Sigmoid colon (tissue), 7 donors: ENCODE measurements at places on chromosomes 5 and 9. TPM values are rescaled to one million over a fixed set of nuclear protein-coding genes. Genes with fewer than 3 reads are reported as not detected.

- no peak for DNase-seq
These were observed 2369.4 kb upstream of the ACO1 start for GRCh38 chr9:30015073-30015472.

GRCh38 chr5:58066557-58066956 lies 393.3 kb downstream of the PLK2 start:
- no peak for DNase-seq

The C5orf58 gene
- not detected for polyA plus RNA-seq

GRCh38 chr5:137316346-137316736 lies 182.8 kb downstream of the SPOCK1 start:
- DNase-seq = no peak

GRCh38 chr9:124699575-124699974 lies 71.5 kb downstream of the NR6A1 start:
- DNase-seq = no peak

The TIMD4 gene
- polyA plus RNA-seq = not detected

The CYLC2 gene
- not detected for polyA plus RNA-seq

The ZNF782 gene
- 1.2 TPM for polyA plus RNA-seq

The PCDHGC4 gene
- polyA plus RNA-seq = not detected

DNA sequence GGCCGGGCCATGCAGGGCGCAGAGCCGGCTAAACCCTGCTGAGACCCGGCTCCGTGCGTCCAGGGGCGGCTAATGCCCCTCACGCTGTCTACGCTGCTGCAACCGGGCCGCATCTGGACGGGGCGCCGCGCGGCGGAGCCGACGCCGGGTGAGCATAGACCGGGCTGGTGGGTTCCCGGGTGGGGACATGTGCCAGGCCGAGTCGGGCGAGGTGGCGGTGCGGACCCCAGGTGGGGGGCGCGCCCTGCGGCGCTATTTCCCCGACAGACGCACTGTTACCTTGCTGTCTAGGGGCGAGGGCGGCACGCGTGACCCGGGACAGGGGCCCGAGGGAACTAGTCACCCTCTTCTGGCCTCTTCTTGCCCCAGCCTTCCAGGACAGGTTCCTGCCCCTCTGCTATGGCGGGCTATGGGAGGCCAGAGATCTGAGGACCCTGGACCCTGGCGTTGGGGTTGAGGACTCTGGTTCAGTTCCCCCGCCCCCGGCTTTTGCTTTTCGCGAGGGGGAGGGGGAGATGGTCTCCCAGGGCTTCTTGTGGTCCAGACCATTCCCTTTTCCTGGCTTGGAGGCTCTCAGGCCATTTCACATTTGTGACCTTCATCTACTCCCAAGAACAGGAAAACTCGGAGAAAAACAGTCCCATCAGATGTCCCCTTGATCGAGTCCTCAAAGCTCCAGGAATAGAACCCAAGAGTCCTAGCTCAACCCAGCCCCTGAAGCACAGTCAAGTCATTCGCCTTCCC lies 536 bp downstream of the SLC27A4 start:
- no peak for DNase-seq

DNA sequence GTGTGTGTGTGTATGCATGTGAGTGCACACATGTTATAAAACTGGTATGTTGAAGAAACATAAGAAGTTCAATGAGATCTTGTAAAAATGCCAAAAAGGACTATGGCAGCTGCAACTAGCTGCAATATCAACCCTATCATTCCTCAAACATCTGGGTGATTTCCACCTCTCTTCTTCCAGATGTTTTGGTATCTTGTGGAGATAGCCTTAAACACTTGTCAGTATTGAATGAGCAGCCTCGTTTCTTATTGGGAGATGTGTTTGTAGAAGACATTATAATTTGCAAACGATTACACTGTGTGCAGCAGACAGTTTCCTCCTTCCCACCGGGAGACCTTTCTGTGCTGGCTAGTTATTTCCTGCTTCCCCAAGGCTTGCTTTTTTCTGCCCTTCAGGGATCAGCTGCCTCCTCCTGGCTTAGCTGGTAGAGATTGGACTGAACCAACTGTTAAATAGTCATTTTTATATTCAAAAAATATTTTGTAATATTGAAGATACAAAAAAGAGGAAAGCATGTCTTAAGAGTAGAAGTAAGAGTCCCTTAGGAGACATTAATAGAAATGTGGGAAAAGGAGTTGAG lies 168.4 kb upstream of the MPDZ start:
- no peak for DNase-seq

GRCh38 chr5:543755-544674 lies 19.8 kb upstream of the SLC9A3 start:
- DNase-seq = peak; percentile 62
